ENCODE measurements at places on chromosomes 16 and 17.

GRCh38 chr16:82088483-82088882 is 53.4 kb downstream of the HSD17B2 start:
- no peak for DNase-seq

DNA sequence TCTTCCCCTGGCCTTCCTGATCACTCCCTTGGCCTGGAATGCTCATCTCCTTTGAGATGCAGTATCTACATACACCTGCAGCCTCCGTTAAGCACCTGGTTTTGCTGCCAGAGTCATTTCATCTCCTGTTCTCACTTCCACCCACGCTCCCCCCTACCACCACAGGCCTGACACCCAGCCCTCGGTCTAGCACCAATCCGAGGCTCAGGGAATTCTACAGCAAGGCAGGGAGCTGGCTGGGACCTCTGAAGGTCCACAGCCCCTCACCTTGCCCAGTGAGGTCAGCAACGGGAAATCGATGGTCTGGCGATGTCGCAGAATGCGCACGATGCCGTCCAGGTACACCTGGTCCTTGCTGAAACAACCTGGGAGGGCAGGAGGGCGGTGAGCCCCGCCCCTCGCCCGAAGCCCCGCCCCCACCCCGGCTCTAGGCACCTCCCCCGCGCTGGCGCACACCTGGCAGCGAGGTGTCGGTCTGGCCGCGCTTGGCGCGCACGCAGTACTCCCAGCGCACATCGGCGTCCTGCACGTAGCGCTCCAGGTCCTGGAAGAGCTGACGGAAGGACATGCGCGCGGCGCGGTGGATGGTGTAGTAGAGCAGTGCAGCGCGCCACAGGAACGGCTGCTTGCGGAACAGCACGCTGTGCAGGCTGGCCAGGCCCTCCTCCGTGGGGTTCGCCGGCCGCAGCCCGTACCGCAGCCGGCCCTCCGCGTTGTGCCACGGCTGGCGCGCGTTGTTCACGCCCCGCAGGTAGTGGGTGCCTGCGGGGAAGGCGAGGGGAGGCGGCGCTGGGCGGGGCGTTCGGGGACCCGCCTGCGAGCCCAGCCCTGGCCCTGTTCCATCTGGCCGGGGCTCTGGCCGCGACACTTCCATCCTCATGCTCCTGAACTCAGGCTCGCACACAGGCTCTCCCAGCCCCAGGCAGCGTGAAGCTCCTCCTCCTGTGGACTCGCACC is 5.7 kb downstream of the MATCAP1 start:
- peak; percentile 43 for DNase-seq

GRCh38 chr16:22732400-22732799 is 81.6 kb upstream of the HS3ST2 start:
- DNase-seq: no peak

- no peak for DNase-seq
Measured at GRCh38 chr17:14068542-14069250, 608 bp upstream of the COX10 start.

DNA sequence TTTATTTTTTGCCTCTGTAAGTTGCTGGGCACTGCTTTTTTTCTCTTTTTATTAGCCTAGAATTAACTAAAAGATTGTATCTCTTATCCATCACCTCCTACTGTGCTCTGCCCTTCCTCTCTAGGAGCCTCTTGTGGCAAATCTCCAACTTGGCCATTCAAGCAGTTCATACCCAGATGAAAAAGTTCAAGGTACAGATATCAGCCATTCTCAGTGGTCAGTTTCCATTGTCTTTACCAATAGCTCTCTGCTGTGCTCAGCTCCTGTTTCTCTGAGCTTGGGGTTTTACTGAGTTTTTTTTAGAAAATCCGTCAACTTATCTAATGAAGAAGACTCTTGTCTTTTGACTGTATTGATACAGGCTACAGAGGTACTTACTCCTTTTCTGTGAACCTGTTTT is 15.6 kb downstream of the MOSMO start:
- DNase-seq: no peak

GRCh38 chr16:85250147-85250463 is 137.8 kb upstream of the CIBAR2 start:
- no peak for DNase-seq

DNA sequence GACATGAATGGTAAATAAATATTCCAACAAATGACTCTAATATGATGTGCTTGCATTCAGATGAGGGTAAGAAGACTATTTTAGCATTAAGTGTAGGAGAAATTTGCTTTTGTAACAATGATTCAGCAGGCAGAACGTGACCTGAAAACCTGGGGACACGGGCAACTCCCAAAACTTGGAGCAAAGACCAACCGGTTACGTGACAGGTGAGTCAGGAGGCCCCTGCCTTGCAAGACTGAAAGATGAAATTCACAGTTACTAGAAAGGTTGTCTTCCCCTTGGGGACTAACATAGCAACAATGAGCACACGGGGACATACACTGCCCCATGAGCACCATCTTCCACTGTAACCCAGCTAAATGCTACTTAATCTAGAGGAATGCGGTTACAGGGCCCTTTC is 33.5 kb upstream of the ERN1 start:
- no peak for DNase-seq

- DNase-seq: peak; percentile 69
Measured at GRCh38 chr17:29645515-29646051, 22.9 kb upstream of the CORO6 start.

GRCh38 chr16:88338111-88338510 is 44.6 kb upstream of the ZNF469 start:
- DNase-seq: no peak

DNA sequence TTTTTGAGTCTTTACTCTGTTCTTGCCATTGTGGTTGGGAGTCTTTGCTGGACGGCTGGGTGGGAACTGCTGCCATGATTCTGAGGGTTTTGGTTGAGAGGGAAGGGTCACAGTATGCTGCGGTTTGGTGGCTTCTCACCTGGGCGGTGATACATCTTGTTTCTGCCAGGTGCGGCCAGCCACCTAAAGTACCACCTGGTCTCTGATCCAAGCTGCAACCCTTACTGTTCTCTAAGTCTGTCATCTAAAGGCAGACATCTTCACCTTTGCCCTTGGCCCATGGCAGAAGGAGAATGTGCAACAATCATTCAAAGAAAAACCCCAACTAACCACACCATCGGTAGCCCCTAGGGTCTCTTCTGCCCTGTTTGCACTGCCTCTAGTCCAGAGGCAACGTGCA is 19.6 kb upstream of the MPO start:
- no peak for DNase-seq

DNA sequence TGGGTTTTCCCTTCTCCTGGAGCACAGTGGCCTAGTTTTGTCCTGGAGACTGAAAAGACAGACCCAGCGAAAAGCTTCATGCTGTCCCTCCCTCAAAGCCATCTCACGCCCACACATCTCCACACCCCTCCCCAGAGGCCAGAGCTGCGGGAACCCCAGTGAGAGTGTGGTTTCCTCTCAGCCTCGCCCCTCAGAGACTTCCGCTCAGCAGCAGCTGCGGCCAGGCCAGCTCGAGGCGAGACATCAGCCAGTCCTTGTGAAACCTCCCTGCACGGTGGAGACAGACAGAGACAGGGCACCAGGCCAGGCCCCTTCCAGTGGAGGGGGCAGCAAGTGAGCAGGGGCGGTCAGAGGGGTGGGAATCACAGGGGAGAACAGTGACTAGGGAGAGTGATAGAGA is 77.0 kb upstream of the TNRC6C start:
- peak; percentile 80 for DNase-seq

- DNase-seq: peak; percentile 48
Measured at GRCh38 chr16:4892361-4893102, 44.4 kb downstream of the PPL start.

DNA sequence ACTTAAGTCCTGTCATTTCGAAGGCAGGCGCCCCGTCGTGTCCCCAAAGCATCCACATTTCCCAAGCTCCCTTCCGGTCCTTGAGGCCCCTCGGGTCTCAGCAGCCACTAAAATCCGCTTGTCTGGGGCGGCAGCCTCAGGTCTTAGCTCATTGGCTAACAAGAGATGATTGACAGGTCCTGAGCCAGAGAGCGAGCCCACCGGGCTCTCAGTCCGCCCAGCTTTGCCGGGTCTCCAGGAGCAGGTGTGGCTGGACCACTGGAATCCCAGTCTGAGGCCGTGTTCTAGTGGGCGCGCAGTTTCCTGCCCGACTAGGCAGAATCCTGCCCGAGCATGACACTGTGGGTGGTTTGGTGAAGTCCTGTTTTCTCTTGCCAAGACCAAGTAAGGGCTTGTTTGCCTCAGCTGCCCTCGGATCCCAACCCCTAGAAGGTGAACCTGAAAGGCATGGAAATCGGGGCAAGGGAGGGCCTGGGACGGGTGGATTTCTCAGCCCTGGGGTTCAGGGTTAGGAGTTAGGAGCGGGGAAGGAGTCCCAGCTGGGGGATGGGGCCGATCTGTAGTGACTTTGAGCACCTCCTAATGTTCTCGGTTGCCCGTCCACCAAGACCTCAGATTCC is 42.8 kb downstream of the MRC2 start:
- no peak for DNase-seq

- DNase-seq: no peak
Measured at GRCh38 chr17:32458371-32458770, 14.1 kb downstream of the PSMD11 start.

DNA sequence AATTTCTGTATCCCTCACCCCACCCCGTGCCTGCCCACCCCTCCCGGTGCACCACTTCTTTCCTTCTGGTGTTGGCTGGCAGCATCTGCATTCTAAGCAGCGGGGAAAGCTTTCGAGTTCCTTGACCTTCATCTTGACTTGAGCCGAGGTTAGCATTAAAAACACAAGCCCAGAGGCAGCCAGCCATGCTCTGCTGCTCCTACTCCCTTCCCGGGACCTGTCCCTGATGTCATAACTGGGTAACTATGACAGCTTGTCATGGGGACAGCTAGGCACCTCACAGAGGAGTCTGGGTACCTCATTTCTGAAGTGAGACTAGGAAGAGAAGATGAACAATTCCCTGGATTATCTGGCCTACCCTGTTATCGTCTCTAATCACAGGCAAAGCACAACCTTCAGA is at the start of gene CFAP97D1:
Gene CFAP97D1 (plus strand): TSS at position 301 of the 400 bp plus-strand sequence. CDS start 28 bp downstream, at position 329.
- no peak for DNase-seq

GRCh38 chr16:30820952-30821421 is 34.0 kb upstream of the ZNF629 start:
- no peak for DNase-seq

DNA sequence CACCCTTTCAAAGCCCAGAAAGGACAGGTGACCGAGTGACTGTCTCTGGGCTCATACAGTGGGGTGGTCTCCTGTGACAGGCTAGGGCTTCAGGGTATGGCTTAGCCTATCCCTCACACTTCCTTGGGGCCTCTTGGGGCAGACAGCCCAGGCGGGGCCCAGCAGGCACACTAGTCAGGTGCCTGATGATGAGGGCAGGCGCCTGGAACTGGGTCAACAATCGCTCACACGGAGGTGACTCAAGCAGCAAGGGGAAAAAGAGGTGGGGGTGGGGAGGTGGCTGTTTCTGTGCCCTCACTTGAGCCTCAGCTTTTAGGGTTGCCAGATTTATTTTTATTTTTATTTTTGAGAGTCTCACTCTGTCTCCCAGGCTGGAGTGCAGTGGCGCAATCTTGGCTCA is 6.4 kb upstream of the GRN start:
- DNase-seq: no peak
